ENCODE measurements at places on chromosomes 5 and 9. TPM values are rescaled to one million over a fixed set of nuclear protein-coding genes. Genes with fewer than 3 reads are reported as not detected.
A peak's percentile ranks its signal among the peaks of the same experiment; 100 is the strongest.

ZFP37 gene
- 5.5 TPM for polyA plus RNA-seq

GRCh38 chr5:142128675-142129208 is 20.2 kb downstream of the NDFIP1 start:
- no peak for DNase-seq

GRCh38 chr9:18127499-18127875 is 346.5 kb upstream of the ADAMTSL1 start:
- DNase-seq, result peak; percentile 60

GRCh38 chr5:54994628-54995027 is 9.2 kb upstream of the ESM1 start:
- no peak for DNase-seq

GRCh38 chr5:151648988-151649387 is 37.7 kb downstream of the SPARC start:
- no peak for DNase-seq

ZDHHC11 gene
- 7.8 TPM for polyA plus RNA-seq

GRCh38 chr5:151085517-151086041 is 4.7 kb upstream of the TNIP1 start:
- DNase-seq, result peak; percentile 61

PRR16 gene
- 21.1 TPM for polyA plus RNA-seq

- peak; percentile 22 for DNase-seq
Observed at GRCh38 chr9:15711931-15712330, 159.1 kb downstream of the CCDC171 start.

DNA sequence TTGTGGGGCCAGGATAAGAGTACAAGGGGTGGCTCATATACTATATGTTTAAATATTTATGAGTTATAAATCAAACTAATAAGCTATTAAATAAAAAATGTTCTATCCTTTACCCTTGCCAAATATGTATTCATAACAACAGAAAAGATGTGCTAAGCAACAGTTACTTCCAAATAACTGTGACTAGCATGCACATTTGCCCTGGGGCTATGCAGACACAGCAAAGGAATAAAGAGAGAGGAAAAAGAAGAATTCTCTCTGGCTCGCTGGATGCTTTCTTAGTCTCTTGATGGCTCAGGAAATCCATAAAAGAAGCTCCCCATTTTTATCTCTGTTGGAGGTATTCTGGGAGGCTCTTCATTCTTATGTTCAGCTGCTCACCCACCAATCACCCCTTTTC is 182.4 kb upstream of the ATP10B start:
- DNase-seq, result peak; percentile 13

All from muscle of leg (tissue), 16 donors.